ENCODE measurements at places on chromosomes 7 and 10.

GRCh38 chr7:69811476-69812308 is 213.4 kb downstream of the AUTS2 start:
- DNase-seq = no peak

DNA sequence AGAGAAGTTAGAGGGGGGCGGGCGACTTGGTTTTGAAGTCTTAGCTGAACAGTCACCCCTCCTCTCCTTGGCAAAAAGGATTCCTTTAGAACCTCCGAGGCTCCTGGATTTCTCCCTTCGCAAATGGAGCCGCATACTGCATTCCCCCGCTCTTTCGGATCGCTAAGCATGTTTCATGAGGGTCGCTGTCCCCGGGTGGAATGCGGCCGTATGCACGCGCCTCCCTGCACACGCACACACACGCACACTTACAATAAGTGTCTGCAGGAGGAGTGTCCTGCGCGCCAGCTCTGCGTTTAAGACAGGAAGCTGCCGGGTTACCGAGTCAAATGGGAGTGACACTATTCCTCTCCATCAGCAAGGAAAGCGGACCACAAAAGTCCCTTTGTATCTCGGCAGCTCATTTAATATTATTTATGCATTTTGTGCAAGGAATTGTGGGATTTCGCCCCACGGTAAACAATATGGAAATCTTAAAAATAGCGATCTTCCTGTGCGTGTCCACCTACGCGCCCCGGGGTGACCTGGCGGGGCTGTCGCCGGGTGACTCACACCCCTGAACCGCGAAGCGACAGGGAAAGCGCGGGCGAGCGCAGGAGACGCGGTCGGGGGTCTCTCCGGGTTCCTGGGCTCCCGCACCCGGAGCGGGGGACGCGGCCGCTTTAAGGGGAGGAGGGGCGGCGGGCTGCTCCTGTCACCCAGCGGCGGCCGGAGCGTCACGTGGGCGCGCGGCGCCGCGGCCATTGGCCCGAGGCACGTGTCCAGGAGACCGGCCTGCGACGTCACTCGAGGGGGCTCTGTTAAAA is 988 bp upstream of the EN2 start:
- DNase-seq = no peak

DNA sequence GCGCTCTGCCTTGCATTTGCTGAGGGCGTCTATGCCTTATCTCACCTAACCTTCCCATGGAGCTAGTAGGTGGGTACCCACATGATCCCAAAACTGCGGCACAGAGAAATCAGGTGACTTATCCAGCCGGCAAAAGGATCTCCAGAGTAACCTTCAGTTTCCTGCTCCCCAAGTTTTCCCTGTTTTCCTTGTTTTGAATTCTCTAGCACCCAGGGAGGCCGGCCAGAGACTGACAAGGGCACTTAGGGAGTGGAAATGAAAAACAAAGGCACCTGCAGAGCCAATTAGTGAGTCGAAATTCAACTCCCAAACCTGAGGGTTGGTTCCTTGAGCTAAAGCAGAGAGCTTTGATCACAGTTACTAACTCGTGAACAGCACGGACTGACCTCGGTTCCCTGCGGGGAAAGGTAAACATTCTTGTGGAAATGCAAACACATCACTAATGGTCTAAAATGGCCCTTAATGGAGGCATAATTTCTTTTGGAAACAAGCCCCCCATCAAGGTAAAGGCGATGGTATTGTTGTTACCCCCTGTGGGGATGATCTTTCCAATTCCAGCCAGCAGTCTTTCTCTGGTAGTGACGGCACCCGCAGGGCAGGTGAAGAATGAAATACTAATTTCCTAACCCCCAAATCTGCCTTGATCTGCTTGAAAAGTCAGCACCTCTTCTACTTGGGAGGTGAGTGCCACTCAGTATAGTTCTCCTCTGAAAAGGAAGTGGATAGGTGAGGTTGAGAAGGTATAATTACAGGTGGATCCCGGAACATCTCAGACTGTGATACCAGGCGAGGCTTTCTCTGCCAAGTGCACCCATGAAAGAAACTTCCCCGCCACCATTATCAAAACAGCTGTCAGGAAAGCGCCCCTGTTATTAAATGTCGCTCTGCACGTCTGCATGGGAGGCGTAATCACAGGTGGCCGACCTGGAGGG is 365.6 kb upstream of the AUTS2 start:
- no peak for DNase-seq

DNA sequence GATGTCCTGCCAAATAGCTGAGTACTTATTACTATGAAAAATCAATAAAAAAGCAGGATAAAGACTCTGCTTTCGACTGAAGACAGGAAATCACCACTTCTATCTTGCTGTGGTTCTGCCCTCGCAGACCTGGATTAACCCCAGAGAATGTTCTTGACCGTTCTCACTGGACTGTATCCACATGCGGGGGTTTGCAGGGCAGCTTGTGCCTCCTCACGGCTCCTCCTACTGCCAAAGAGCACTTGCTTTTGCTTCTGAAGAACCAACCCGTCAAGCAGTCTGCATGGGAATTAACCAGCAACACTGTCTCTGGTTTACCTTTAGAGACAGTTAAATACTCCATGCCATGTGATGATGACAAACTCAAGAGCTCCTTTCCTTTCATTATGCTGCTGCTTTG is 184.0 kb downstream of the GFRA1 start:
- DNase-seq = no peak

- no peak for DNase-seq
These were observed 251.6 kb downstream of the ZWINT start for GRCh38 chr10:56109454-56109853.

Measured in stimulated activated CD8-positive, alpha-beta memory T cell treated with anti-CD3 and anti-CD28 coated beads, Interleukin-7, amount 100 ng/mL, for 1 hour (primary cell).